H9 (cell line): ENCODE measurements at places on chromosomes 5 and 9.

GRCh38 chr5:143065185-143065965 is 295.2 kb downstream of the ARHGAP26 start:
- DNase-seq, result no peak

- peak; percentile 82 for DNase-seq
These were observed 84.1 kb upstream of the DMRT1 start for GRCh38 chr9:757246-757881.

DNA sequence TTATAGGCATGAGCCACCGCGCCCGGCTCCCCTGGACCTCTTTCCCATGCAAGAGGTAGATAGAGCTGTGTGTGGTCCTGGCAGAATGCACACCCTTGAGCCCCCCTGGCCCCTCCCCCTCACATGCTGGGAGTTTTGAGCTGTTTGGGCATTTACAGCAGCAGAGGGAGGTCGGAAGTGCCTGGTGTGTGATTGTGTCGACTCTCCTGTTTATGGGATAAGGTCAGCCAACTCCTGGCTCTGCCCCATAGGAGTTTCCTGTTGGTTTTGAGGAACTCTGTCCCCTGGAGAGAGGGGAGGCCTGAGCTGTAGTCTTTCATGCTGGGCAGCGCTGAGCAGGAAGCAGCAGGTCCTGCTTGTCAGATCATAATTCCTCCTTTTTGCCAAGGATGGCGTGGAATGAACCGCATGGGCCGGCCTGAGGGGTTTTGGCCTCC is 6.0 kb downstream of the LRRC8A start:
- DNase-seq, result peak; percentile 78

DNA sequence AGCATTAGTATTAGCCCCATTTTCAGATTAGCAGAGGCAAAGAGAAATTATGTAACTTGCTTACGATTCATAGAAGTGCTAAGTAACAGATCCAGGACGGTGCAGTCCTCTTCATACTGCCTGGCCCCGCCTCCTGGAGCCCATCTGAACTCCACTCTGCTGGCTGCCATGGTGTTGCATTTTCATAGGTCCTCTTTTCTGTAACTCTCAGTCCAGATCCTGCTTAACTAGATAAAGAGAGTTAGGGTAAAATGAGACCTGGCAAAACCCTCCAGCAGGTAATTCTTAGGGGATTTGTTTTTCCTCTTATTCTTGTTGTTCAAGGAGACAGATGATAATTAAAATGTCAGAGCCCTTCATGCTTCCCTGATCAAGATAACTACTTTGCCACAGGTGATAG is 135.1 kb upstream of the EFNA5 start:
- DNase-seq, result no peak

DNA sequence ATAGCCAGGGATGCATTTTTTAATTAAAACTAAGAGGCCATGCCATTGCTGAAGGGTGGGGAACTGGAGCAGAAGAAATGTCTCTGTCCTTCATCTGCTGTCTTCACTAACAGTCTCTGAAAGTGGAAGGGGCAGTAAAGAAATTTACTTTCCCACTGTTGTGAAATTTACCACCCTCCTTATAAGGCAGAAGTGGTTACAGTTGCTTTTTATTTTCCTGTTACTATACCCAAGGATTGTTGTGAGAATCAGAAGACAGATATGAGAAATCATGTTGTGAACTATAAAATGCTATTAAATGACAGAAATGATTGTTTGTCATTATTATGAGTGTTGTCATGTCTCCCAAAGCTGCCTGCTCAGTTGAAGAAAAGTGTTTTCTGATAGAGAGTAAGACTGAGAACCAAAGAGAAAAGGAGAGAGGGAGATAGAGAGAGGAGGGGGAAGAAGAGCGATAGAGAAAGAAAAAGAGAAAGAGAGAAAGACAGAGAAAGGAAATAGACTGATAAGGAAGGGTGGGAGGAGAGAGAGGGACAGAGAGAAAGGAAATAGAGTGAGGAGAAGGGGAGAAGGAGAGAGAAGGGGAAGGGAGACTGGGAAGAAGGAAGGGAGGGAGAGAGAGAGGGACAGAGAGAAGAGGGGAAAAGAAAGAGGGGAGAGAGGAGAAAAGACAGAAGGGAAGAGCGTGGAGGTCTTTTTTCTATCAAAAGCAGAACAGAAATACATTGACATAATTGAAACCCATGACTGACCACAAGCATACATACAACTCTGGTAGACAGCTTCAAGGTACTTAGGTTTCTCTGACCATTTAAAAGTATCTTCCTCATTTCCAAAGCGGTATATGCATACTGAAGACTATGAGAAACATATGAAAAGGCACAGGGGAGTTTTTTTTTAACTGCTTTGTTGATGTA is 22.5 kb downstream of the SEC61B start:
- no peak for DNase-seq

- no peak for DNase-seq
These were observed 15.7 kb upstream of the STARD4 start for GRCh38 chr5:111528056-111528455.

DNA sequence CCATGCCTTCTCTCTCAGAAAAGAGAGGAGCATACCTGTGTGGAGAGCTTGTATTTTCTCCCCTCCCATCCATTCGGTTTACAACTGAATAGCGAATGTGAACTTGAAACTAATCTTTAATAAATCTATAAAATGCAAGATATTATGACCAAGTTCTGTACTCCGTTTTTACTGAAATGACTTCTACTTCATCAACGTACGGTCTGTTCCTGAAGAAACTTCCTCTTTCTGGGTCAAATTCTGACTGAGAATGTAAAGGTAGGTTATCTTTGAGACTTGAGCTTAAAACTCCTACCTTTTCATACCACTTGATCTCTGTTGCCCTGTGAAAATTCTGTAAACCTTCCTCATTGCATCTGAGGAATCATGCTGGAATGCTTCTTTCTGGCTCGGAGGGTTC is 4.2 kb upstream of the CTNNAL1 start:
- no peak for DNase-seq

DNA sequence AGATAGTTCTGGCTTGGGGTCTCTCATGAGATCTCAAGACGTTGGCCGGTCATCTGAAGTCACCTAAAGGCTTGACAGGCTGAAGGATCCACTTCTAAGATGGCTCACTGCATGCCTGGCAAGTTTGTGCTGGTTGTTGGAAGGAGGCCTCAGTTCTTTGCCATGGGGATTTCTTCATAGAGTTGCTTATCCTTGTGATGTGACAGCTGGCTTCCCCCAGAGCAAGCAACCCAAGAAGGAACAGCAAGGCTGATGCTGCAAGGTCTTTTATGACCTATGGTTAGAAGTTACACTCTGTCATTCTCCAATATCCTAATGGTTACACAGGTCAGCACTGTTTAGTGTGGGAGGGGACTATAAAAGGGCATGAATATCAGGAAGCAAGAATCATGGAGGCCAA is 20.7 kb upstream of the GRPEL2 start:
- no peak for DNase-seq

GRCh38 chr9:123453831-123454321 is 97.9 kb downstream of the CRB2 start:
- DNase-seq, result no peak

- no peak for DNase-seq
These were observed 636.4 kb downstream of the PRELID2 start for GRCh38 chr5:145198525-145199260.

DNA sequence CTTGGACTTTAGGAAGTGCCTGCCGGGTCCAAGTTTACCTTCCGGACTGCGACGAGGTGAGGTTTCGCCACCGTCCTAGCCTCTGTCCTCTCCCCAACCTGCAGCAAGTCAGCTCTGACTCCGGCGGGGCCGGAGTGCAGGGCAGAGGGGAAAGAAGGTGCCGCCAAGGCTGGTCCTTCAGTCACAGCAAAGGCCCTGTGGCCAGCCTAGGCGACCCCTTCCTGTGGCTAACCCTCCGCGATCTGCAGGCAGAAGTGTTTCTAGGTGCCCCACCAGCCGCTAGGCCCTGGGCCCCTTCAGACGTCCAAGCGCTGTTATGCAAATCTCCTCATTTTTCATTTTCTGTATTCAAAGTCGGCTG is 11.1 kb upstream of the NKX2-5 start:
- peak; percentile 39 for DNase-seq

DNA sequence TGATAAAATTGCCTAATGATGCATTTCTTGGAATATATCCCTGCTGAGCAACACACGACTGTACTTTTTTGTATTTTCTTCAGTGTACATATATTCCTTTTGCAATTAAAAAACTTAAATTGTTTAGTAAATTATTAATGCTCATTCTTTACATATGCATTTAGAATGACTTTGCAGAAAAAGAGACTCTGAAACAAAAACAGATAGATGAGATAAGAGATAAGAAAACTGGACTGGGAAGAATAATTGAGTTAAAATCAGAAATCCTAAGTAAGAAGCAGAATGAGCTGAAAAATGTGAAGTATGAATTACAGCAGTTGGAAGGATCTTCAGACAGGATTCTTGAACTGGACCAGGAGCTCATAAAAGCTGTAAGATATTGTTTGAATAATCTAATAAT is 32.7 kb downstream of the RAD50 start:
- no peak for DNase-seq

DNA sequence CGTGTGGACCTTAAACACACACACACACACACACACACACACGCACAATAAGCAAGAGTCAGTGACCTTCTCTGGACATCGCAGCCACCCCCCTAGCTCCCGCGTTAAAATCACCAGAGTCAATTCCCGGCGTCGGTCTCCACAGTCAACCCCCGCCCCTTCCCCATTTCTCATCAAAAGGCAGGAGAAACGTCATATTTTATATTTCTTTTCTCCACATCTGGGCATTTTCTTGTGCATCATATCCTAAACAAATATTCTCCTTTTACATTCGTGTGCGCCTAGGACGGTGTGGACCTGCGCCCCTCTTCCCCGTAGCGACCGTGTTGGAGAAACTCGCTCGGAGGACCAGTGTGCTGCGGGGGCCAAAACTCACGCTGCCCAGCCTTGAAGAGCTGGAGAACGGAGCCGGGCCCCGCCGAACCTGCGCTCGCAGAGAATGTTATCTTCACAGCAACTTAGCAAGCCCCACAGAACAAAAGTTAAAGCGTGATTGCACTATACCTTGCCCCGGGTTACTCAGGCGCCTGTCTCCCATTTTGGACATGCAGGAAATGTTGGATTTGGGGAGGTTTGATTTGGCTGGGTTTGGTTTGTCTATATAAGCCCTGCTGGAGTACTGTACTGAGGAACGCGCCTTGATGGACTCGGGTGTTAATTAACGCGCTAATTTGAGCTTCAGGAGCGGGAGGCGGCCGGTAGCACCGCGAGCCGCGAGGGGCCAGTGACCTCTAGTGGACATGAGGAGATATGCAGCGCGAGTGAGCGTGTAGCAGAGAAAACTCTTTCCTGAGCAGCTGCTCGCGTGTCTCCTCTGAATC is 192.4 kb downstream of the MEF2C start:
- peak; percentile 82 for DNase-seq

DNA sequence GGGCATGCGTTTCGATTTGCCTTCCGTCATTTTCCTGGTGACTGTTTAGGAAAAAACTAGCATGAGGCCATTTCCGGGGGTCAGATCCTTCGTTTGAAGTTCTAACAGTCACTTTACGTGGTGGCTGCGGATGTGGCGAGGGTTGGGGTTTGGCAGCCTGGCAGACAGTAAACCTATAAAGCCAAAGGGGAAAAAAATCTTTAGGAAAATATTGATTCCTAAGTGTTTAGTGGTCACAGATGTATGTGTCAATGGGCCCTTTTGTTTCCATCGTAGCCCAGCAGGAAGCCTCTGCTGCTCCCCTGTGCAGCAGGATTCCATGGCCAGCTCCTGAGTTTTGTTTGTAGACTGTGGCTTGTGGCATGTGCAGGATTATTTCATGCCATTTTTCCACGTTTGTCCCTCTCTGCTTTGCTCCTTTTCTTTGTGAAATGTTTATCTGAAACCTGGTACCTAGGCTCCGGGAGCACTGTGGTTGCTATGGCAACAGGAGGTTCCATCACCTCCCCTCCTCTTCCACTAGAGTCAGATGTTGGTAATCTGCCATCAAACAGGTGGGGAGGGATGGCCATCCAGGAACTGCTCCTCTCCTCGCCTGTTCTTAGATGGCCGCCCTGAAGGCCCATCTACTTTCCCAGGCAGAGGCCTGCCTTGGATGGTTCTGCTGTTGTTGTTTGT is 202.3 kb downstream of the AOPEP start:
- DNase-seq, result no peak

DNA sequence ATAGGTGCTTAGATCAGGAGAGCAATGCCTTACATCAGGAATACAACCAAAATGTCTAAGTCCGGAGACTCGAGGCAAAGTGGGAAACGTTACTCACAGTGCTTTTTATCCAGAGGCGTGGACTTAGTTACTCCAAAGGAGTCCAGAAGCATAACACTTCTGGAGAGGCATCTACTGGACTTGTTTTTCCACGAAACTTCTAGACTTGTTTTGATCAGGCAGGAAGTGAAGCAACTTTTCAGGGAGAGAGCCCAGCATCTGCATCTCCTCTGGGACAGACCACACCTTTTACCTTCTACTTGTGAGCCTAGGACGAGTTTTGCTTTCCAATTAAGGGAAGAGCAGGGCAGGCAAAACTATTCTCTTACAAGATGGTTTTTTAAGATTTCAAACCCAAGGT is 1.2 kb upstream of the TJP2 start:
- DNase-seq, result no peak

DNA sequence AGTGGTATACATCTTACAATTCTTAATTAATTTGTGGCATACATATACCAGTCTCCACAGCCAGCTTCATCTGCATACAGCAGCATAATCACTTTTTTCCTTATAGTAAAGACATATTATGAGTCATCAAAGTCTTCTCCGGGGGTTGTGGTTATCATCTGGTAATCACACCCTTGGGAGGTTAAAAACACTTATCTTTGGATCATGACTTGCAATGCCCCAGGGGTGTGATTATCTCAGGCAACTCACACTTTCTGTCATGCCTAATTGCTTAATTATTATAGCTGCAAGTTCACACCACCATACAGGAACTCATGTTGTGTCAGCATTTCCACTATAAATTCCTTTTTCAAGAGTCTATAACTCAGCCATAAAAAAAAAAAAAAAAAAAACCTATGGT is 218.4 kb downstream of the ANXA1 start:
- no peak for DNase-seq

DNA sequence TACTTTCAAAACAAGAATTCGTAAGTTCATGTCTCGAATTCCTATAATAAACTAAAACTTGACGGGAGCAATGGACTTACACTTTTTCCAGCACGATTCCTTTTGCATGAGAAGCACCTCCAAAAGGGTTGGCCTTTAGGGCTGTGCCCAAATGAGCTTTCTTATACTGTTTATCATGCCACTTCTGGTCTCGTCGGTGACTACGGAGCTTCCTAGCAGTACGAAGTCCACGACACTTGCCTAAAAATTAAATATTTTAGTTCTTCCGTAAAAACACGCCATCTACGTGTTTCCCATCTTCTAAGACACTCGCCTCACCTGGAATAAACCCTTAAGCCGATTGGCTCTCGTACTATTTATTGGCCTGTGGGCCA is 554 bp downstream of the RPS23 start:
- no peak for DNase-seq

GRCh38 chr5:168591302-168592013 is 12.3 kb upstream of the PANK3 start:
- no peak for DNase-seq

- no peak for DNase-seq
These were observed 2.2 kb upstream of the ERAP1 start for GRCh38 chr5:96809921-96810320.

GRCh38 chr5:151931260-151931659 is 6.6 kb upstream of the GLRA1 start:
- DNase-seq, result no peak

GRCh38 chr9:29389421-29389820 is 1816.1 kb upstream of the C9orf72 start:
- no peak for DNase-seq
